ENCODE measurements at places on chromosomes 2 and 18. TPM values are rescaled to one million over a fixed set of nuclear protein-coding genes. Genes with fewer than 3 reads are reported as not detected.

The ANO7 gene
- 0.35 TPM for total RNA-seq

The SPATS2L gene
- total RNA-seq, result 144 TPM

The PSD4 gene
- total RNA-seq, result 1.6 TPM

DNA sequence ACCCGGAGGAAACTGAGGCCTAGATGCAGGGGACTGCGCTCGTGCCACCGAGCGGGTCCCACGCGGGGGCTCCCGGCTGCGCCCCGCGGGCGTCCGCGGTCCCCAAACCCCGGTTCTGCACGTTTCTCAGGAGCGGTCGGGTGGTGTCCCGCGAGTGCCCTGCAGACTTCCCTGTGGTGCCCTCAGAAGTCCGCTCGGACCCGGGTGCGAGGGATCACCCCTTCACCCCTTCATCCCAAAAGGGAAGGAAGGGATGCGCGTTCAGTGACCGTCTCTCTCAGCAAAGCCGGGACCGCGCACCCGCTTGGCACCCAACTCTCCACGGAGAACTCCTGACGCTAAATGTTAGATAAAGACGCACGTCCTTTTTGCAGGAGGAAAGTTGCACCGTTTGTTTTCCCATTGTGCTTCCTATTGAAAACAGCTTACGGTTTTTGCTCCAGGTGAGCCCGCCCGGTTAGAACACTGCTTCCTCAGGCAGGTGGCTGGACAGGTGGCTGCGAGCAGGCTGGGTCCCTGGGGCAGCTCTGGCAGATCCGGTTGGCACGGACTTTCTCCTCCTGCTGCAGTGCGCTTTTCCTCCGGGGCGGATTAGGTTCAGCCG, 779 bp downstream of the DGKD start:
- DNase-seq, result no peak

- peak; percentile 76 for DNase-seq
Measured at GRCh38 chr18:33804258-33804657, 226.2 kb downstream of the ASXL3 start.

- no peak for DNase-seq
Measured at GRCh38 chr18:23885750-23886149, 128.8 kb upstream of the TTC39C start.

GRCh38 chr2:39338502-39338901, 94.7 kb upstream of the CDKL4 start:
- no peak for DNase-seq

DNA sequence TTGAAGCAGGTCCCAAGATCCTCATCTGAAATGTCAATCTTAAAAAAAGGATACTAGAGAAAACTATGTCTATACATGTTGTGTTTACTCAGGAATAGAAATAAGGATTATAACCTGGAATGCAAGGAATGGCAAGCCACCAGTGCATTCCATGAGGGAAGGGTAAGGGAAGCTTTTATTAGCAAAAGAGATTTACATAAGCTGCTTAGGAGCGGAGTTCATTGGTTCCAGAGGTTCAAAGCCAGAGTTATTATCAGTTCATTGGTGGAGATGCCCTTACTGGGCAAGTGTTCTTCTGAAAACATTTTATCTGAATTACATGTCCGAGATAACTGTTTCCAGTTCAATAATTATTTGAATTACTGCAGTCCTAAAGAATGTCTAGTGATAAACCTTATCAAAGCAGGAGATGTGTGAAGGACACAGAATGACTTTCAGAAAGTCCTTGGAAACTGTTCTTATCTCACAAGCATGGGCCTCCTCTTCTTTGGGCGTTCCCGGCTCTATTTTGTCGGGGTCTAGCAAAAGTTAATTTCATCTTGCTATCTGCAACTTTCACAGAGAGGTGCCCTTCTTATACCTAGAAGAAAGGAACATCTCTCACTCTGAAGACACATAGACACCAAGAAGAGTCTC, 23.5 kb downstream of the COMMD1 start:
- DNase-seq, result no peak

The ANKRD62 gene
- total RNA-seq, result not detected

Data from muscle of leg (tissue), 16 donors.